ENCODE measurements at places on chromosomes 6 and 20.

DNA sequence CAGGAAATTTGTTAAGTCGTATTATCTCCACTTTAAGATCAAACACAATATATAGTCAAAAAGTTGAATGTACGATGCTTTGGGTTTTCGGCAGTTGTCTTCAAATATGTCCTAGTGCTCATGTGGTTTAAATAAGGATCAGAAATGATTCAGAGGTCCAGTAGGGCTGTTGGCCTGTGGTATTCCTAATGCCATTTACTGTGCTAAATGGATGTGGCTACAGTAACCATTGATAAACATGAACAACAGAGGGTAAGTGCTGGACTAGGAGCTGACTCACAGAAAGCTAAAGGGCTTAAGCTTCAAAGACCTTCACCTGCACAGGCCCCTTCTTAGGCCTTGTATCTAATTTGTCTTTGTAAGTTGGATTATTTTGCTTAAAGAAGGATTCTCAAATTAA lies 80.5 kb upstream of the TPD52L1 start:
- DNase-seq, result no peak

GRCh38 chr6:113018351-113019151 lies 671.4 kb downstream of the RFPL4B start:
- no peak for DNase-seq

DNA sequence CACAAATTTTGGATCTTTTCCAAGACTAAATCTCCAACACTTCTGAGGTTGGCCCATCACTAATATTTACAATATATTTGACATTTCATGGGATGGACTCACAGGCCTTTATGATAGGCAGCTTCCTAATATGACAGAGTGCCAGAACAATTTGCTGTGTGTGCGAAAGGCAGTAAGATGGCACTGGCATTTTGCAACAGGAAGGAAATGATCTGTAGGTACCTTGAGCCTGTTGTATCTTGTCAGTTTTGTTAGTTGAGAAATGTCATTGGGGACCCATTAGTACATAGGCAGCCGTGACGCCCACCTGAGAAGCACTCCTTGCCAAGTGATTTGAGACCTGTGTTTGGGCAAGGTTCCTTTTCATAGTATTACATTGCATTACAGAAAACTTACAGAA lies 153.4 kb upstream of the HEY2 start:
- no peak for DNase-seq

- no peak for DNase-seq
Measured at GRCh38 chr6:71721642-71722041, 164.7 kb upstream of the RIMS1 start.

DNA sequence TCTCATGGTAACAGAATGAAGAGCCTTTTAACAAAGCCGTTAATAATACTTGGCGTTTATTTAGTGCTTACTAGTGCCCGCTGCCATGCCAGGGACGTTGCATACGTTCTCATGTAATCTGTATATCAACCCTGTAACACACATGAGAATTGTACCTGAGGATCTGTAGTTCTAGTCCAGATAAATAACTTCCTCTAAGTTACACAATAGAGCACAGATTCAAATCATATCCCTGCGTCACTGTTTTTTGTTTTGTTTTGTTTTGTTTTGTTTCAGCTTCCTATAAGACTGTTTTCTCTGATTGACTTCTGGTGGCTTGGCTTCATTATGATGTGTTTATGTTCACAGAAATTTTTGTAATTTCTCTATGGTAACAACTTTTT lies 553 bp downstream of the ZSCAN16 start:
- DNase-seq, result no peak

Data from mesenteric fat pad (tissue), 1 donor.